ENCODE measurements at places on chromosomes 3 and 15. TPM values are rescaled to one million over a fixed set of nuclear protein-coding genes. Genes with fewer than 3 reads are reported as not detected.

DNA sequence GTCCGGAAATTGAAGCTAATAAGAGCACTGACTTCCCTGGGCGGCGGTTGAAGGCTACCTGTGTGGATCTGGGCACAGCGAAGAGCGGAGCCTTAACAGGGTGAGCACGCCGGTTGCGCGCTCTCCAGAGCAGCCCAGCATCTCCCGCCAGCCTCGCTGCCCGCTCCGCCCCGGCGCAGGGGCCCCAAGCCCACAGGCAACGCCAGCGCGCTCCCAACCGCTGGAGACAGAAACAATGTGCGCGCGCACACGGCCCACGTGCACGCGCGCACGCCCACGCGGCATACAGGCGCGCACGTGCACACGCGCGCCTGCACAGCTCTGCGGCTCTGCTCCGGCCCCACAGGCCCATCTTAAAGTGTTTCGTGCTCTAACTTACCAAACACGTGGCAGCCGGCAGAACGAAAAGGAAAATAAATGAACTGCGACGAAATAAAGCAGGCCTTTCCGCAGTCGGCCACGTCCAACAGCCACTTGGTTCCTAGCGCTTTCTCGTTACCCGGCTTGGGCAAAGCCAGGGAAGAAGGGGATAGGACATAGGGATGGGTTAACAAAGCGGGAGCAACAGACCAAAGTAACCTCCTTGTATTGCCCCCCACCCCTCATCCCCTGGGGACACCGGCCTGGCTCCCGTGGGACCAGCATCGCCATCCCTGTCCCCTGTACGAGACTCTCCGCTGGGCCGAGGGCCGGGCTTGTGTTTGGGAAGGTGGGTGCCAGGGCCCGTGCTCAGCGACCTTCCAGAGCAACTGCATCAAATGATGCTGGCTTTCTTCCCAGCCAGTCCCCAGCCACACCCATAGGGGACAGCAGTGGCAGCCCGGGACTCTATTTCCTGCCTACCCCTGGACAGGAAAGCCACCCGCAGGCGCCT is 203.7 kb downstream of the ABHD5 start:
- DNase-seq = peak; percentile 58

GRCh38 chr3:53768478-53769459 is 77.5 kb downstream of the CHDH start:
- no peak for DNase-seq

DNA sequence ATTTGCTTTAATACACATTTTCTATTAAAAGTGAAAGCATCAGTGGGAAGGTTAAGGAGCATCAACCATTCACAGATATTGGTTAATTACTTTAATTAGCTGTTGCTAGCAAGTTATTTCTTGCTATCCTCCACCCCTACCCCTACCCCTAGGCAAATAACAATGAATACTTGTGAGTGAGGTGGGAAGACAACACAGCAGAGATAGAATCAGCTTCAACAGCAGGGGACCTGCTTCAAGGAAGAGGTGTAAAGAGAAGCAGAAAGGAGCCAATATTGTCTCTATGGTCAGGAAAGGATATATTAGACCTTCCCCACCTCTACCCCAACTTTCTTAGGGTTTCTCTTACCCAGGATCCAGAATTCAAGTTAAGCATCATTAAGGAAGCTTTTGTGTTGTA is 149.4 kb downstream of the SNRK start:
- no peak for DNase-seq

DNA sequence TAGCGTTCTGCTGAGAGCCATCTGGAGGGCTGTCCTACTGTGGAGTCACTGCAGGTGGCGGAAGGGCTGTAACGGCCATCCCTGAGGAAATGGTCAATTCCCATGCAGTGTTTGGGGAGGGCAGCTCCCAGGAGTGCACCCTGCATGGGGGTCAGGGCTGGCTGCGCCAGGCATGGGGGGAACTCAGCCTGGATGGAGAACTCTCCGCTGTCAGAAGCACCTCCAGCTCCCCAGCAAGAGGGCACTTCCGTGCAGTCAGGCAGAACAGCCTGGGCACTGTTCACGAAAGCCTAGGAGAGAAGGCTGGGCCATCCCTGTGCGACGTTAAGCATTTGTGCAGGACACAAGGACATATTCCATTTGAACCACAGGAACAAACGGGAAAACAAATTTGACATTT is 105.2 kb downstream of the LRIG1 start:
- DNase-seq = no peak

BCL2A1 gene
- not detected for total RNA-seq

MIX23 gene
- 44.8 TPM for total RNA-seq

DNA sequence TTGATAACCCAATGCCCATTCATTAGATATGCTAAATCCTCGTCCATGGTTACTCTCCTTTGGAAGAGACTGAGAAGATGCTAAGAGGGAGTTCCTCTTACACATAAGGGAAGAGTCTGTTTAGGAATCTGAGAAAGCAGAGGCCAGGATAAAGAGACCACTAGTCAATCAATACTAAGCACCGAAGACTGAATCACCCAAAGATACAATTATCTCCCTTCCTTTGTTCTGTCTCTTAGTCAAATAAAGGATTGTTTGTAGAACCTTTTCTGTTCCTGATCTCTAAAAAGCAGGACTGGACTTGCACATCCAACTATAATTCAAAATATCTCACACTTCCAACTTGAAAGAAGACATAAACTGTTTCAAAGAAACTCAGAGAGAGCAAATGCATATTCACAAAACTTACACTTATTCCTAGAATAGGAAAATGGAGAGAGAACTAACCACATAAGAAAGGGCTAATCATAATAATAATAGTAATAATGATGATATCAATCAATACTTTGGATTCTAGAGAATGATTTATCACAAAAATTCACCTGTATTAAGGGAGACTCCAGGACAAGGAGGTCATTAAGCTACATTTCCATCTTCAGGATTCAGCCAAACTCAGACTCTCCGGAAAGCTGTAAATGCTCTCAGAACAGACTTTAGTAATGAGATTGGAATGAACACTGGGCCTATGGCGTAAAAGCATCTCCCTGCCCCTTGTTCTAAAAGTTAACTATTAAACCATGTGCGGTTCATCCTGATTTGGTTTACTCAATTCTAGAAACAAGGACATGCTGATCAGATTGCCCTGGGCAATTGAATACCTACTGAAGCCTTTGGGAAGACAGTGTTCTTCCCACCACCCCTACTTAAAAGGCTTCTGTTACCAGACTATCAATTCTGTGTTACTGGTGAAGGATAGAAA is 401.5 kb downstream of the ZBTB20 start:
- DNase-seq = no peak

DNA sequence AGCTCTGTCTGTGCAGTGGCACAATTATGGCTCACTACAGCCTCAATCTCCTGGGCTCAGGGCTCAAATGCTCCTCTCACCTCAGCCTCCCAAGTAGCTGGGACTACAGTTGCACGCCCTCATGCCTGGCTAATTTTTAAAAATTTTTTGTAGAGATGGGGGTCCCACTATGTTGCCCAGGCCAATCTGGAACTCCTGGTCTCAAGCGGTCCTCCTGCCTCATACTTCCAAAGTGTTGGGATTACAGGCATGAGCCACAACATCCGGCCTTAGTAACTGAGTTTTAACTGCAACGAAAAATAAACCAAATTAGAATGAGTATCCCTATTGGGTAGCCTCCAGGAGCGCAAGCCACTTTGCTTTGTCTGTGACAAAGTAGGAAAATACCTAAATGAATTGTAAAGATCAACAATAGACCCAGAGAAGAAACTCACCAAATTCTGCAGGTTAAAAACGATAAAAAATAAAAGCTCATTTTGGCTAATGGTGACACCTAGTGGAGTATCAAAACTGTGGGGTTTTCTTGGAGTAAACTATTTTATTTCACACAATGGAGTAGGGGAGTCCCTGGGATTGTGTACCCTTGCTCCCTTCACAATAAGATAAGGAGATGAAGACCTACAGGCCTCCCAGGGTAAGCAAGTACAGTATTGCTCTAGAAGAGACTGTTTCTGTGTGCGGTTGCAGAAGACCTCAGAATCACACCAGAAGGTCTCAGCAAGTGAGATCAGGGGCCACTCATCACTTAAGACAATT is 21.0 kb upstream of the CA12 start:
- no peak for DNase-seq

DNA sequence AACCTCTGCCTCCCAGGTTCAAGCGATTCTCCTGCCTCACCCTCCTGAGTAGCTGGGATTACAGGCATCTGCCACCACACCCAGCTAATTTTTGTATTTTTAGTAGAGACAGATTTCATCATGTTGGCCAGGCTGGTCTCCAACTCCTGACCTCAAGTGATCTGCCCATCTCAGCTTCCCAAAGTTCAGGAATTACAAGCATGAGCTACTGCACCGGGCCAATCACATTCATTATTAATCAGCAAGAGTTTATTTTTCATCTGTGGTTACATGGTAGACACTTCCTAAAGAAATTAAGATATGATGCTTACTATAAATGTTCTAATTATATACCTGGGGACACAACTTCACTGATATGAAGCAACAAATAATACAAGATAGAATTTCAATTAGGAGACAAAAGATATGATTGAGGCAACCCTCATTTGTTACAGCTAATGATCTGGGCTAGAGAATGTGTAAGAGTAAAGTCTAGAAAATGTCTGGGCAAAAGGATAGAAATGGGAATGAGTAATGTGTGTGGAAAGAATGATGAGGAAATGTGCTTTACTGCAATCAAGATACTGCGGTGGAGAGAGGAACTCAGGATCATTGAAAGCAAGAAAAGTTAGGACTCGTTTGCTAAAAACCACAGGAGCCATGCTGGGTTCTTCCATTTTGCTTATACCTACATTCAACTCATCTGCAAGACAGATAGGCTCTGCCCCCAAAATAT is 366.8 kb downstream of the ZIC1 start:
- DNase-seq = no peak

GRCh38 chr3:40566694-40567093 is 41.9 kb downstream of the ZNF621 start:
- no peak for DNase-seq

GRCh38 chr3:8490079-8490552 is 11.5 kb upstream of the LMCD1 start:
- DNase-seq = no peak

RARRES1 gene
- 20.5 TPM for total RNA-seq

- DNase-seq = no peak
Measured at GRCh38 chr3:157920822-157921700, 185.2 kb downstream of the SHOX2 start.

LDHAL6B gene
- total RNA-seq = not detected

GRCh38 chr15:60715859-60716258 is 236.9 kb upstream of the ICE2 start:
- no peak for DNase-seq

CCDC54 gene
- not detected for total RNA-seq

DNA sequence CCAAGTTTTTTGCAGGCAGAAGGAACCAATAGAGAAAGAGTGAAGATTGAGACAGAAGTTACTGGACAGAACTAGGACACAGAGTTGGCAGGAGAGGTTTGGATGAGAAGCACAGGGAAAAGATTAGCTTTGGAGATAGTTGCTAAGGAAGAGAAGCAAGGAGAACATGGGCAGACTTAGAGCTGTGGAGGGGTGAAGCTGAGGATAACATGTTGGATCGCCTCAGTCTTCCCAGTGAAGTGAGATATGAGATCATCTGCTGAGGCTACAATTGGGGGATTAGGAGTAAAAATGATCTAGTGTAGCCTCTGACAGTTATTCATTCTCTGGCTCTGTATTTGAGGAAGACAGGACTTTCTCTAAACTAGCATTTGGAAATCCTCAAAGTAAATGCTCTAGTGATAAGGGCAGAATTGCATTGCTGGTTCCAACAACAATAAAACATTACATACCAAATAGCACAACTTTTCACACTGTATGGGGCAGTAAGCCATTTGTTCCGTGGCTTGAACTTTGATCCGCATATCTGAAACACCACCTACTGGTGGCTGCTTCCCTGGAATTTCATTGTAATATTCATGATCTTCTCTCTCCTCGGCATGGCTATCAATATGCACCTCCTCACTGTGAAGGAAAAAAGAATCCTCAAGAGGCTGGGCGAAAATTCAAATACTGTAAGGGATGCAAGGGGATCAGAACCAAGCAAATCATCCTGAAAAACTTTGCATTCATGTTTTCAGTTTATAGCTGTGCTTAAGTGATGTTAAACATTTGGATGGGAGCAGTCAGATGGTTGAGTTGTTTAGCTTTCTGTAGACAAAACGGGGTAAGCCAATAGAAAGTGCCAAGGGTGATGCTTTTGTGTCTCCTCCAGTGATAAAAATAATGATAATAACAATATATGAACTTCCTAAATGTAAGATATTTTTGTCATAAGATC is 22.2 kb upstream of the EID1 start:
- peak; percentile 10 for DNase-seq
